Activated naive CD4-positive, alpha-beta T cell treated with Interleukin-2 at 50 U/mL for 16 hours (primary cell): ENCODE measurements at places on chromosomes 2 and 18.

GRCh38 chr2:45004562-45005191, 4.6 kb downstream of the SIX2 start:
- no peak for DNase-seq

- no peak for DNase-seq
Measured at GRCh38 chr18:62566199-62566598, 43.4 kb downstream of the ZCCHC2 start.

DNA sequence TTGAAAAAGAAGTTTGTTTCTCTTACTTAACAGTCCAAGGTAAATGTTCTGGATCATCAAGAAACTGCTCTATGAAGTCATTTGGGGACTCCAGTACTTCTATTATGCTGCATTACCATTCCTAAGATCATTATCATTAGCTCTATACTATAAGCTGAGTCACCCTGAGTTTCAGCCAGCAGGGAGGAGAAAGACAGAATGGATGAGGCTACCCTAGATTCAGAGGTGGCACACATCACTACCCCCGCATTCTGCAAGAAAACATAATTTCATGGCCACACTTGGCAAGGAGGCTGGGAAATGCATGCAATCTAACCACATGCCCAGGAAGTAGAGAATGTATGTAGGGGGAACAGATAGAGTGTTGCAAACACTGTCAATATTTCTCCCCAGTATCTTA, 16.6 kb upstream of the LNPK start:
- no peak for DNase-seq

GRCh38 chr2:239225371-239225851, 175.4 kb downstream of the HDAC4 start:
- DNase-seq = no peak

DNA sequence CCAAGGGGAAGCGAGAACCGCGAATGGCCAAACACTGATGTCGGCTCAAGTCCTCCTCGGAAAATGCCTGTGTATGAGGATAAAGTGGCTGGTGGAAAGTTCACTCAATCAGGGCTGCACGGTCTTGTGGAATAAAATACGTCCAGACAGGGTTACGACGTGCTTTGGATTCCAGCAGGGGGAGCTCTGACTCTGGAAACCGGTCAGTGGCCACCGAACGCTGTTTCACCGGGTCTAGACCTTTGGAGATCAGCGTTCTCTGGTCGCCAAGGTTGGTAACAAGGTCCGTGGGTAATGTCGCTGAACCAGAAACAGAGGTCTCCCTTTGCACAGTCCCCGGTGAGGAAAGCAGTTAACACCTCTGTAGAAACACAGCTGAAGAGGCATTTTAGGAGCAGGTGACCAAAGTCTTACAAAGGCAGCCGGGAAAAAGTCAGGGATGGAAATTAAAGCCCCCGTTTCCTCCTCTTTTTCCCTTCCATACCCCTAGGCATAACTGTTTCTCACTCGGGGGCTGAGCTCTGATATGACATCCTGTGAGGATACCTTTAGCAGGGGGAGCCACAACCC, 47.8 kb downstream of the CDCA7 start:
- peak; percentile 72 for DNase-seq

DNA sequence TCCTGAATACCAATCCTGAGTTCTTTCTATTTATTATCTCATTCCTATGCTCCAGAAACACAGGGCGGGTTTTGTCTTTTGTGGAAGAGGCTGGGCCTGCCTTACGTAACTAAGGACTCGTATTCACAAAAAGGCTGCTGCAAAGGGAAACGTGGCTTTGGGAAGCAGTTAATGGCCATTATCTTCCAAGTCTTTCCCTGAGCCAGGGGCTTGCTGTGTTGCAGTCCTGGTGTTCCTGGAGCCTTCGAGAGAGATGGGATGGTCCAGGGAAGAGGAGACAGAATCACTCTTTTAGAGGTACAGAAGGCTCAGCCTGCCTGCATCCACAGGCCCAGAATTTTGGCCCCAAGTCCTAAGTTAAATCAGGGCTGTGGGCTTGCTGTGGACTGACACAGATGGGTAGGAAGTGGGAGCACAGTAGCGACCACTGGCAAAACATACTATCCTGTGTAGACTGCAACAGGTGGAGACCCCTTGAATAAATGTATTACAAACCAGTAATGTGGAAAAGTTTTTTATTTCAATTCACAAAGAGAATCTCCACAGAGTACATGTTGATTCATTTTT, 139.4 kb upstream of the ST6GAL2 start:
- no peak for DNase-seq

DNA sequence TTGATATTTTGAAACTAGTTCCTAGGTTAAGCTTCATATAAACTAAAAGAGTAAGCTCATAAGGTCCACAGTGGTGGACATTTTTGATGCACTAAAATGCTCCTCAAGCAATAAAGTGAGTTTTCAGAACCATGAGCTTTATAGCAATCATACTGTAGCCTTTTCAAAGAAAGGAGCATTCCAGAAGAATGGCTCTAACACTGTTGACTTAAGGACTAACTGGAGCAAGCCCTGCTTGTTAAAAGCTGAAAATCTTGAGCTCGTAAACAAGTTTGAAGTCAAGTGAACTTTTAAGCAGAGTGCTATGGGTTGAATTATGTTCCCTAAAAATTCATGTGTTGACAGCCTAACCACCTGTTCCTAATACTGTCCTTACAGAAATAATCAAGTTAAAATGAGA, 38.0 kb downstream of the KYNU start:
- no peak for DNase-seq

- DNase-seq = no peak
Measured at GRCh38 chr2:239767021-239767905, 257.9 kb downstream of the NDUFA10 start.

DNA sequence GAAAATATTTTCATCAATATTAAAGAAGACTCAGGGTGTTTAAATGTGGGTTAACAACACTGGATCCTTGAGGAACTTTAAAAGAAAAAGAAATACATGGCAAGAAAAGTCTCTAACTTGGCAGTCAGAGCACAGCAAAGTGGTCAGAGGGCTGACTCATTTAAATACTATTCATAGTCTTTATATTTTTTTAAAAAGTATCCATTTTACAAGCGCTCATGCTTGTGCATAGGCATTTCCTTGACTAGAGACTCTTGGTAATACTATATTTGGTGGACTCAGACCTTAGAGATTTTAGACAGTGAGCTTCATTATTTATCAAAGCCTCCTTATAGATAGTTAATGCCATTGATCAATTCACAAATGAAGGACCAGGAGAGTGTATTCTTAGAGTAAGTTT, 110.2 kb downstream of the ABCA12 start:
- no peak for DNase-seq

- DNase-seq = no peak
Measured at GRCh38 chr2:159976527-159977160, 85.8 kb downstream of the PLA2R1 start.

GRCh38 chr2:159671047-159671446, 41.3 kb upstream of the MARCHF7 start:
- DNase-seq = no peak

DNA sequence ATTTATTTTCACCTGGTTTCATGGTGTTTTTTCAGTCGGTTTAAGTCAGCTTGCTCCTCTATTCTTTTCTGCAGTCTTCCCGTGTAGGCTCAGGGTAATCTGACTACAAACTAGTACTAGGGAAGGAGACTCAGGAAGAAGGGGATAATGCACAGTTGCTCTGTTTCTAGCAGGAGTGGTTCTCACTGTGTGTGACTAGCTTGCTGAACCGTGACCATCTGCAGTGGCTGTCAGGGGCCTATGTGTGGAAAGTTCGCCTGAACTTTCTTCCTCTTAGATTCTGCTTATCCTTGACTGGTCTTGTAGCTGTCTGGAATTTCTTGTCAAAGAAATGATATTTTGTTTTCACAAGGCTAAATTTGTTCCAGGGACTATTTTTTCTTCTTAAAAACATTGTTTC, 46.3 kb upstream of the AQP4 start:
- DNase-seq = no peak
